NCI-H446 (cell line): ENCODE measurements at places on chromosomes 7 and 10.

GRCh38 chr7:539731-540411, 20.2 kb upstream of the PDGFA start:
- no peak for DNase-seq

GRCh38 chr7:47298636-47299035, 283.3 kb downstream of the TNS3 start:
- DNase-seq = no peak

- DNase-seq = no peak
Observed at GRCh38 chr10:74738985-74739567, 87.3 kb upstream of the KAT6B start.

DNA sequence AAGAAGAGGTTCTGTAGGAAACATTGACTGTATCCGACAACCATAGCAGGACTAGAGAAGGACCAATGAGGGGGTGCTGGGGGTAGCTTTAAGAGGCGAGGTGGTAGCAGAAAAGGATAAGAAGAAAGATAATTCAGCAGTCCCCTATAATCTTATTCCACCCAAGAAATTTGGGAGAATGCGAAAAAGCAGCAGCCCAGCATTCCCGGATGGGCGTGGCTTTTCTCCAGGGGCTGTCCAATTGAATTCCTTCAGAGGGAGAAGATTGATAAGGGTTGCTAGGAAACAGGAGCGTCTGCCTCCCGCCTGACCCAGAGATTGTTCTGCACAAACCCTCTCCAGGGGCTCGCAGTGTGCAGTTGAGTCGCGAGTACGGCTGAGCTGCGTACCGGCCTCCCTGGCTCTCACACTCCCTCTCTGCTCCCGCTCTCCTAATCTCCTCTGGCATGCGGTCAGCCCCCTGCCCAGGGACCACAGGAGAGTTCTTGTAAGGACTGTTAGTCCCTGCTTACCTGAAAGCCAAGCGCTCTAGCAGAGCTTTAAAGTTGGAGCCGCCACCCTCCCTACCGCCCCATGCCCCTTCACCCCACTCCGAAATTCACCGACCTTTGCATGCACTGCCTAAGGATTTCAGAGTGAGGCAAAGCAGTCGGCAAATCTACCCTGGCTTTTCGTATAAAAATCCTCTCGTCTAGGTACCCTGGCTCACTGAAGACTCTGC, at the start of gene GRM3:
Gene GRM3 (plus strand): TSS at position 349 of the 721 bp plus-strand sequence. CDS start 121,237 bp downstream, outside the sequence.
- DNase-seq = no peak

DNA sequence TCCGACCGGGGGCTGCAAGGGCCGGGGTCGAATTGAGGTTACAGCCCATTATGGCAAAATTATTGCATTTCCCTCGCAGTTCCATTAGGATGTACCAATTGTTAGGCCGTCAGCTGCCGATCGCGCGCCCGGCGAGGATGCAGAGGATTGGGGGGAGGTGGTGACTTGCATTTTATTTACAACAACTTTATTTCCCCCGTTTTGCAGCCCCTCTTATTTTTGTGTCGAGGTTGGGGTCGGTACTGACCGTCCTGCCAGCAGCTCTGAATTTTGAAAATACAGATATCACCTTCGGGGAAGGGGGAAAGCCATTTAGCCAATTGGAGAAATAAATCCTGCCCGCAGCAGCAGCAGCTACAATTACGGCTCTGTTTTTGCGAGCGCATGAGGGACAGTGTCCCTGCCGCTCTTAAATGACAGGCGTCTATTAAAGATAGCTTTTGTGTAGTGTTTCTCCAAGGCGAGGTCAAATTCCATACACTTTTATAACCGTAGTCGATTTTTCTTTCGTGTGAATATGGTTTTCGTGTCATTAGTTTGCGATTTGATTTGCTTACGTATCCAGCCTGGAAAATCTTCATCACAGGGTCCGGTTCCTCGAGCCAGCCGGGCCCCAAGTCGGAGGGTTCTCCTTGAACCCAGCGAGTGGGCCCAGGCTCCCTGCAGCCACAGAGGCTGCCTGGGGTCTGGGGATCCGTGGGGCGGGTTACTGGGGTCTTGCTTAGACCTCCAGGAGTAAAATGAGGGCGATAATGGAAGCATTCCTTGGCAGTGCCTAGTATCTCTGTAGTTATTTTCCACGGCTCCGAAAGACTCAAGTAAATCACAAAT, 684 bp upstream of the HOXA5 start:
- DNase-seq = no peak

GRCh38 chr10:113665806-113666354, 2.0 kb upstream of the NRAP start:
- no peak for DNase-seq

GRCh38 chr7:81846398-81846797, 76.6 kb upstream of the HGF start:
- DNase-seq = no peak

DNA sequence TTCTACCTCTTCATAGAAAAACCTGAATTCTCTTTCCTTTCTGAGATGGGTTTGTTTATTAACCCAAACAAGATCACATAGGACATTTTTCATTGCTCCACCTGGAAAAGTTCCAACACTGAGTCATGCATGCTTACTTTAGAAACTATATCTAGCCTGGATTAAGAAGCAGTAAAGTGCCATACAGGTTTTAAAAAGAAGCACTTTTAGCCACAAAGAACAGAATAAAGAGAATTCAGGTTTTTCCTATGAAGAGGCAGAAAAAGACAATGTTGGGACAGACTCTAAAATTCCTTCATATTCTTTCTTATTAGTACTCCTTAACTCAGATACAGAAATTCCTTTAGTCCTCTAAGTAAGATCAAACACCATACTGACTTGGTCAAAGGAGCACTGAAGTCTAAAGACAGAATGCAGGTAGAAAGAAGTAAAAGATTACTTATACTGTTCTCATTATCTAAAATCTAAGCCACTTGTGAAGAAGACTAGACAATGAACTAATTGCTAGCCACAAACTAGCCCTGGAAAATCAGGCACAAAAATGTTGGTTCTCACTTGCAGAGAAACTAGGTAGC, 241.3 kb downstream of the ANK3 start:
- peak; percentile 34 for DNase-seq

GRCh38 chr10:96014473-96015102, 28.8 kb upstream of the CCNJ start:
- no peak for DNase-seq

DNA sequence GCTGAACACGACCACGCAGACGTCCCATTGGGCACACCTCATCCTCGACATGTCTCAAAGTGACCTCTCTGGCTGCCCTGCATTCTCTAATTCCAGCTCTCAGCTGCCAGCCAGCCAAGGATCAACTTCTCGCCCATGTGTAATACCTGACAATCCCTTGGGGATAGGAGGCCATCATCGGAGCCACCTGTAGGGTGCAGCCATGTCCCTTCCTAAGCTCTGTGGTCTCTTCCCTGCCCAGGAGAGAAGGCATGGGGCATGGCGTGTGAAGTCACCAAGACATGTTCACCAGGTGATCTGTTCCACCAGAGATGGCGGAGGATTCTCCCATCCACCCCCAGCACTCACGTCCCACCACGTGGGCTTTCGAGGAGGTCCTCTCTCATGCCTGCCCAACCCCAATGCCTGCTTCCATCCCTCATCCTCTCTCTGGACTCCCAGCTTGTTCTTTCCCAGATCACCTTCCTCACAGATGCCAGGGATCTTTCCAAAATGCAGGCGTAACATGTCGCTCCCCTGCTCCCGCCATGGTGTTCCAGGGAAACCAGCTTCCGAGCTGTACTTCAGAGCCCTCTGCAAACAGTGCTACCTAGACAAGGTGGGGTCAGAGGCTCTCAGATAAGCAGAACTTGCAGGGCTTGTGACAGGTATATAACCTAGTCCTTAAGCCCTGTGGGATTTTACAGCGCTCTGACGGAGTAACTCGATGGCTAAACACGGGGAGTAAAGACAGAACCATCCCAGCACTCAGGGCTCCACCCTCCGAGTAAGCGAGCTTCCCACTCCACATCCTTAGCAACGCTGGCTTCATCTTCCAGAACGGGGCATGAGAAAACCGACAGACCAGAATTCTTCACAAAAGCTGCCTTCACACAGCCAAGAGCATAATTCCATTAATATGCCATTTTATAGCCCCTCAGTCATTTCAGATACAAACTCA, 41.1 kb downstream of the BRI3 start:
- no peak for DNase-seq

- no peak for DNase-seq
Observed at GRCh38 chr10:22278441-22278782, 37.8 kb upstream of the COMMD3 start.

GRCh38 chr10:77563638-77564270, 73.9 kb downstream of the KCNMA1 start:
- no peak for DNase-seq

DNA sequence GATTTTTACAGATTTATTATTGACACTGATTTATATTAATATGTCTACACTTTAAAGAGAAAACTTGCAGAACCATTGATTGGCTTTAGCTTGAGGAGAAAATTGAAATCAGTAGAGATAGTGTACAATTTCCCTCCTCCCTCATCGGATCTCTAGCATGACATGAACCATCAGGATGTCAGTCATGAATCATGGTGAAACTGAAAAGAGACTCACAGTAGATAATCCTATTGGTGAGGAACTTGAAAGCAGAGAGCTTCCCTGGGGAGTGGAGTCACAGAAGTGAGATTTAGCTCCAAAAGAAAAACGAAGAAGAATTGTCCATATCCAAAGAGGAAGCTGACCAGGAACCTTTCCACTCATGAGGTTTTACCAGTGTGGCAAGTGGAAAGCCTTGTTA, 346.8 kb downstream of the ABCA13 start:
- no peak for DNase-seq

DNA sequence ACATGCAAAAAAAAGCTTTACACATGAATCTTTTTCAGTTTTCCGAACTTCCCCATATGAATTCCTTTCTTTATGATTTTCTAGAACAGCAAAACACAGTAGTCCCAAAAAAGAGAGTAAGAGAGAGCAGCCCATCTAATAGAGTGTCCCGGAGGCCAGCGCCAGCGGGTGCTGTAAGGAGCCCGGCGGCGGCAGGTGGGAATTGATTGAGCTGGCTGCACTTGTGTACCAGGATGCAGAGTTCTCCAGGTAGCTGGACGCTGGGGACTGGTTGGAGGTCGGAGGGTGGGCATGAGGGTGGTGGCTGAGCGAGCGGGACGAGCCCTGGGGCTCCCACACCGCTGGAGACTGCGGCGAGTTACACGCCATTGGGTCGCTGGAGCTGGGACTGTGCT, 4.0 kb downstream of the DLX5 start:
- no peak for DNase-seq

GRCh38 chr10:102402512-102402896, 7.0 kb downstream of the NFKB2 start:
- DNase-seq = no peak

DNA sequence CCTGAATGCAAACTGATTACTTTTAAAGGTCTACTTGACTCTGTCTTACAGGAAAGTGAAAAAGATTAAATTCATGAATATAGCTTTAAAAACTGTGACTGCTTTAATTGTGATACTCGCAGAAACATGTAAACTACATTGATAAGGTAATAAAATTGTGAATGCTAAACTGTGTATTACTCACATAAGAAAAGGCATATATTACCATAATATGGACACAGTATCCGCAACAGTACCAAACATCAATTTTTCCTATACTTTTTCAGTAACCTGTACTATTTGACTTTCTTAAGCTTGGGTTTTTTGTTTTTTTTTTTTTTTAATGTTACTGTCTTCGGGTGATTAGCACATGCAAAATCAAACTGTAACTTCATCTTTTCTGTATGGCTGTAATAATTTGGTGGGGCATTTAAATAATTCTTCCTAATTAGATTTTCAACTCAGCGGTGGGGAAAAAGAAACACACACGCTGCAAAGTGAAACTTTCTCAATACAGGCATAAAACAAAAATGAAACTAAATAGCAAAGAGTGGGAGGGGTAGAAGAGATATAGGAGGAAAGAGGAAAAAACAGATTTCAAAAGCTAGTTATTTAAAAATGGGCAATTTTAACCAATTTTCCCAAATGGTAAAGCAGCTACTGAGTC, 23.2 kb downstream of the NT5C3A start:
- DNase-seq = no peak

DNA sequence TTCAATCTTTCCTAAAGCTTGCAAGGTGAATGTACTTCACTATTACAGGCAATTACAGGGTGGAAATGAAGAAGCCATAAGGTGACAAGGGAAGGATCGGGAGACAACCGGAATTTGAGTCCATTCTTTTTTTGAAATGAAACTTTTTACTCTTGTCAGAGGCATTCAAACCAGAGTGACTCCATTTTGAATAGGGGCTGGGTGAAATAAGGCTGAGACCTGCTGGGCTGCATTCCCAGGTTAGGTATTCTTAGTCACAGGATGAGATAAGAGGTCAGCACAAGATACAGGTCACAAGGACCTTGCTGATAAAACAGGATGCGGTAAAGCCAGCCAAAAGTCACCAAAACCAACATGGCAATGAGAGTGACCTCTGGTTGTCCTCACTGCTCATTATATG, 363.3 kb downstream of the TYW1 start:
- no peak for DNase-seq

DNA sequence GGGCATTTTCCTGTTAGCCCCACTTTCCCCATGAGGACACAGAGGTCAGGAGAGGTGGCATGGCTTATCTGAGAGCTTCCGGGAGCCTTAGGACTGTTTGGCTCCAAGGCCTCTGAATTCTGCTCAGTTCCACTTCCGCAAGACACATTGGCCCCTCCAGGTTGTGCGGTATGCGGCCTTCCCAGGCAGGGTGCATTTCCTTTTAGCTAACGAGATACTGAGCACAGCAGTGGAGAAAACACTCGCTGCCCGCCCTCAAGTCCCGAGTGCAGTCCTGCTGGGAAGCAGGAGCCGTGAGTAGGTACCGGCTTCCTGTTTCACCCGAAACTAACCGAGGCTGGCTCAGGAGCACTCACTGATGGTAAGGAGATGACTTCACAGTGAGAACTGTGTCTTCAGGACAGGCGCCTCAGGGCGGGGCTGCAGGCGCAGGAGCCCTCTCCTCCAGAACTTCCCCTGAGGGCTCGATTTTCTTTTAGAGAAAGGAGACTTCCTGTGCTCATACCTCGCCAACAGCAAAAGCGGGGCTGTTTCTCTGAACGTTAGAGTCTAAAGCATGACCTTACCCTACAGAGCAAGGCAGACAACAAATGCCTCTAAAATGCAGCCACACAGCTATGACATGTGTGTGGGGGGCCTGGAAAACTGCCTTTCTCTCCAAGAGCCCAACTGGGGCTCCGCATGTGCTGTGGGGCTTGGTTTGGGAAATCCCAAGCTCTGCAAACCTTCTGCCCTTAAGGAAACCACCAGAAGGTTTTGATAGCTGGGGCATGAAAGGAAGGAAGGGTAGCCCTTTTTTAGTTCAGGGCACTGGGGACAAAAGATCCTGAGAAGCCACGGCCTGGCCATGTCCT, 25.9 kb downstream of the RGS10 start:
- DNase-seq = no peak

DNA sequence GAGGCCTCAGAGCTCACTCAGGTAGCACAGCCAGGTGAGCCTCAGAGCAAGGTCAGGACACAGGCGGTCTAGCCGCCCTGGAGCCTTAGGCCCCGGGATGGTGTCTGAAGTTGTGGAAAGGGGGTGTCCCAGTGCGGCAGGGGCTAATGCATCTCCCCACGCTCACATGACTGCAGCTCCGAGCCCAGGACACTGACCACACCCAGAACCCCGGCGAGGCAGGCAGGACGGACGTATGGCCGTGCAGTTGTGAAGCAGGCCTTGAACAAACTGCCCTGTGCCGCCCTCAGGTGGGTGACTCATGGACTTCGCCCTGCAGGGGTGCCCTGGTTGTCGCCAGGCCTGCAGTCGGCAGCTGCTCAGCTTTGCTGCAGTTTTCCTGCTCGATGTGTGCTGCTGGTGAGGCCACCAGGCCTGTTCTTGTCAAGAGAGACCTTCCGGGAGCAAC, 5.0 kb upstream of the PRKAR1B start:
- no peak for DNase-seq
